ENCODE measurements at places on chromosomes 1 and 21.

DNA sequence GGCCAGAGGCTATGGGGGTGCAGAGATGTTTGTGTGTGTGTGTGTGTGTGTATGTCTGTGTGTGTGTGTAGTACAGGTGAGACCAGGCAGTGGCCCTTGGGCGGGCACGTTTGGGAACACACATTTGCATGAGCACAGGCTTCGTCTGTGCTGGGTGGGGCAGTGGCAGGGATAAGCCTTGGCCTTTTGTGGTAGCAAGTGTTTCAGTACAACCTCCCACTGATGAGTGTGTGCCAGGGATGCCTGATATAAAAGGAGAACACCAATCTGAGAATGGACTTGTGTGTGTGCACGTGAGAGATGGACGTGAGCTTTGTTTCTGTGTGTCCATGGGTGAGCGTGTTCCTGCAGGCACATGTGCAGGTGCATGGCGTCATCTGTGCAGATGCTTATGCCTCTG, 3.0 kb downstream of the NTRK1 start:
- DNase-seq: no peak

DNA sequence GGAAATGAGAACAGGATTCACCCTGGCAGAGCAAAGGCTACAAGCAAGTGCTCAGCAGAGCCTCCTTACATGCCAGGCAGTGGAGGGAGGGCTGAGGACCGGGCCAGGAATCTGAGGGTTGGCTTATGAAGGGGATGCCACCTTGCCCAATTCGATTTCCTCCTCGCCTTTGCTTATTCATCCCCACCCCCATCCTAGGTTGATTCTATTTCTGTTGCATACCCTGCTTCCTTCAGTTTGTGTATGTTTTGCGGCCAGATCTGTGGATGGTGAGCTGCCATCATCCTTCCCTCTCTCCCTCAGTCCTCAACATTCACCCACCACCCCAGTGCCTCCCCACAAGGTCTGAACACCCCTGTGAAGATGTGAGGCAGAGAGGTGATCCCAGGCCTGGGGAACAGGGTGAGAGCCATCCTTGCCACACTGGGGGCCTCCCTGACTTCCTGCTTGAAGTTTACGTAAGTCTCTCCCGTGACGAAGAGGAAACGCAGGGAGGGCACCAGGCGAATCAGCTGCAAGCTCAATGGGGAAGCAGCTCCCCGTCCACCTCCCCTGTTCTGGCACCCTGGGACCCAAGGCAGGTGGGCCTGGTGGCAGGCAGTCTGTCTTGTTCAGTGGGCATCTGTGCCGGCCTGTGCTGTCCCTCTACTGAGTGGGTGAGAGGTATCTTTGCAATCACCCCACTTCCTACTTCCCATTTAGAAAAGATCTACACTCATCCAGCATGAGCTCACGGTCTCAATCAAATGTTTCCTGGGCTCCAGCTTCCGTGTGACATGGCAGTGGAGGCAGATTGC, 50.6 kb upstream of the CNTN2 start:
- DNase-seq: no peak

- no peak for DNase-seq
Measured at GRCh38 chr1:214282630-214283242, 1.8 kb downstream of the SMYD2 start.

DNA sequence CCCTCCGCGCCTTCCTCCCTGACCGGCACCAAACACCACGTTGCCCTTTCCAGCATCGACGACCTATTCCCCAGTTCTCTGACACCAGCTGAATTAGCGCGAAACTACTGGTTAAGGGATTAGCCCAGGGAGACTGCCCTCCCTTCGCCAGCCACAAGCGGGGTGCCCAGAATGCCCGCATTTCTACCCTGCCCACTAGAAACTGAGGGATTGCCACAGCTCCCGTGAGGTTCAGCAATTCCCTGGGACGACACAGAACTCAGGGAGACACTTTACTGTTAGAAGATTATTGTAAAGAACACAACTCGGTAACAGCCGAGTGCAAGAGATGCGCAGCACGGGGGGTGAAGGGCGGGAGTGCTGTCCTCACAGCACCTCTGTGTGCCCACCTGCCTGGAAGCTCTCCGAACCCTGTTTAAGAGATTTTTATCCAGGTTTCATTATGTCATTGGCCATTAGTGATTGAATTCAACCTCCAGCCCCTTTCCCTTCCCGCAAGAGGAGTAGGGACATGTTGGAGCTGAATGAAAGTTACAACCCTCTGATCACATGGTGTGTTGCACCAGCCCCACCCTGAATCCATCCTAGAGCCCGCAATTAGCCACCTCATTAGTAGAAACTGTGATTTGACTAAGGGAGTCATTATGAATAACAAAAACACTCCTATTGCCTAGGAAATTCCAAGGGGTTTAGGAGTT, 15.8 kb upstream of the RIPPLY3 start:
- DNase-seq: no peak

DNA sequence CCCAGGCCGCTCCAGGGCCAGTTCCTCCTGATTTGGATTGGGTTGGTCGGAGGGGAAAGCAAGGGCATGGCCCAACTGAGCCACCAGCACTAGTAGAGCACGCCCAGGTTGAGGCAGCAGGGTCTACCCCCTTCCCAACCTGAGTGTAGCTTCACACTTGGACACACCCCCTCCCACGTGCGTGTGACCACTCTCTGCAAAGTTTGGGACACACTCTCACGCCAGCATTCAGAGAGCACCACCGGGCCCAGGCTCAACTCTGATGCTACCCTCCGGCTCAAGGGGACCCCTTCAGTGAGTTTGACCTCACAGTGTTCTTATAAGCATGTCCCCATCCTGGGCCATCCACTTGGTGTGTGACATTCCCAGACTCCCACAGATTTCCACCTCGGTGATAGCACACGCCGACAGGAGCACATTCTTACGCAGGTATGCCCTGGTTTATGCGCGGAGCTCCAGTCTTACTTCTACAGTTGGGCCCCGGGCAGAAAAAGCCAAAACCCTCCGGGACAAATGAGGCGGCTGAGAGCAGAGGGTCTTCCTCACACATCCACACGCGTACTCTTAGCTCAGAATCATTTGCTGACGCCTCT, 3.0 kb upstream of the DMRTA2 start:
- DNase-seq: no peak

DNA sequence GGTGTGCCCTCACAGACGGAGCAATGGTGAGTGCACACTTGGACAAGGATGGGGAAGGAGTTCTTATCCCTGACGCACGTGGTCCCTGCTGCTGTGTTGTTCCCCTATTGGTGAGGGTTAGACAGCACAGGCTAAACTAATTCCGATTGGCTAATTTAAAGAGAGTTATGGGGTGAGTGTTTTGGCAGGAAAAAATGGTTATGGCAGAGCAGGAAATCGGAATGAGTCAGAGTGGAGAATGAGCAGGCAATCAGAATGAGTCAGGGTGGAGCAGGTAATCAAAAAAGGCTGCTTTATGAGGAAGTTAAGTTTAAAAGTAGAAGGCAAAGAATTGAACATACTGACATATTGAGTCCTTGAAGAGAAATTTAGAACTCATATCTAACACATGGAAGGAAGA, 100.5 kb downstream of the NGF start:
- DNase-seq: no peak

DNA sequence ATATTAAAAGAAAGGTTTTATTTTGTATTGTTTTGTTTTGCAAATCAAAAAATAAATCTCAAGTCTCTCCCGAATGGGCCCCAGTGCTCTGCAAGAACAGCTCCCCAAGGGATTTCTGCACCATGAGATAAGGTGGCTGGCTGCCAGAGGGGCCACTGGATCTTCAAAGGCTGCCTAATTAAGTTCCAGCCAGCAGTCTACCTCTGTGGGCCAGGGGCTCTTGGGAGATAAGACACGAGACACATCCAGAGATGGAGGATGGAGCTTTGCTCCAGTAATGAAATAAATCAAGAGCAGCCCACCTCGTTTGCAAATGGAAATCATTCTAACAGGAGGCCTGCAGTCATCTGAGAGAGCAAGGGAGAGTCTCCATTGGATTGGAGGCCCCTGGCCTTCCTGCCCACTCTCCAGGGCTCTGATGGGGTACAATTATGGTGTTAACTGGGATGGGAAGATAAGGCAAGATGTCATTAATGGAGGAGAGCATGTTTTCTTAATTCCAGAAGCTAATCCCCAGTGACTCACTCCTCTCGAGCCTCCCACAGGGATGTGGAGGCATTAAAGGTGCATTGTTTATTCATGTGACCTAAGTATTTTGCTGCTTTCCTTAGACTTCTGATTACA, 155.2 kb upstream of the KAZN start:
- no peak for DNase-seq

DNA sequence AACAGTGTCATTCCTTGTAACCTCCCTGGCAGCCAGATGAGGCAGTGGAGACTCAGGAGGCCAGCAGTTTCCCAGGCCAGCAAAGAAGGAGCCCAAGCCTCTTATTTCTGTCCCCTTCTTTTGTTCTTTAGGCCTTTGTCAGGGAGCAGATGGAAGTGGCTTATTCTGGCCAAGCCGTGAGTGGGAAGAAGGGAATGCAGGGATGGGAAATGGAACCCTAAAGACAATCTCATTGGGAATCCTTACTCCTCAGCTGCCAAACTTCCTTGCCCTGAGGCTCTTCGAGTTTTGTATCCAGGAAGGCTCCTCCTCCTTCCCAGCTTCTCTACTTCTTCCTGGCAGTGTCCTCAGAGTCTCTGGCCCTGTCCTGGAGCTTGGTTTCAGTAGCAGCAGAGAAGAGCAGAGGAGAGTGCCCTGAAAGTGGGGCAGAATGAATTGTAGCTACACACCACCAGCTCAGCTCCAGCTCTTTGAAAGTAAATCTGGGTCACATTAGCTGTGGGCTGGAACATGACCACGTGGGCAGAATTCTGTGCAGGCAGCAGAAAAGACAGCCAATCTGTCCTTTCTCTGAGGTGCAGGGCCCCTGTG, 63.9 kb downstream of the NDUFS5 start:
- no peak for DNase-seq

- DNase-seq: no peak
Measured at GRCh38 chr1:108045460-108045859, 80.5 kb upstream of the VAV3 start.

- no peak for DNase-seq
Measured at GRCh38 chr21:34192646-34193285, 119.4 kb downstream of the MRPS6 start.

Measured in activated gamma-delta T cell (primary cell).